ENCODE measurements at places on chromosomes 16 and 17.

DNA sequence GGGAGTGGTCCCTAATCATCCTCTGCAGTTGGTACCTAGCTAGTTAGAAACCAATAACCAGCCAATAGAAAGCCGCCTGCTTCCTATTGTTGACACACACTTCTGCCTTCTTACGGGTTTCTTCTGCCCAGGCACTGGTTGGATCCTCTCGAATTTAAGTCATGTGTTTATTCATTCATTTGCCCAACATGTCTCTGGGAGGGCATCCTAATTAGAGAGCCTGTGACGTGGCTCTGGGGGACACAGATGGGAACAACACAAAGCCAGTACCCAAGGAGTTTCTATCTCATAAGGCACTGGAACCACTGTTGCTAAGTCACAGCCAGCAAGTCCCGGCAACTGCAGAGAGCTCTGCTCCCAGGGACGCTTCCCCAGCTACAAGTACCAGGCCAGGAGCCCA lies 300.7 kb upstream of the TNRC6C start:
- no peak for DNase-seq

- DNase-seq: no peak
These were observed 20.5 kb downstream of the DEXI start for GRCh38 chr16:10921536-10922327.

DNA sequence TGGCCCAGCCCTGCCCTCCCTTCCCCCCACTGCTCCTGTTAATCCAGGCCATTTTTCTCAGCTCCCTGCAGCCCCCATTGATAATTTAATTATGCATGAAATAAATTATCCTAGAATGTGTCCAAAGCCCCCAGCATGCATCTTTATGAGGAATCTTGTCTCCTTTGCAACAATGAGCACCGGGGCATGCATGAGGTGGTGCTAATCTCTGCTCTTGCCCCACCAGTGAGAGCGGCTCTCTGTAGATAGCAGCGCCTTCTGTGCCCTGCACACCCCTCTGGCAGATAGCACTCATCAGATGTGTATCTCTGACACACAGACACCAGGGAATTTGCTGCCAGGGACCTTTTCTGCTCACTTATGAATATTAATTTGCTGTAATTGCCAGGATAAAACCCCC lies 140.2 kb upstream of the CDC42EP4 start:
- DNase-seq: no peak

GRCh38 chr17:67585077-67585602 lies 132.6 kb upstream of the NOL11 start:
- DNase-seq: no peak
